ENCODE measurements at places on chromosomes 2 and 18.

GRCh38 chr2:232873909-232874641 lies 4.0 kb downstream of the SNORC start:
- DNase-seq, result no peak

DNA sequence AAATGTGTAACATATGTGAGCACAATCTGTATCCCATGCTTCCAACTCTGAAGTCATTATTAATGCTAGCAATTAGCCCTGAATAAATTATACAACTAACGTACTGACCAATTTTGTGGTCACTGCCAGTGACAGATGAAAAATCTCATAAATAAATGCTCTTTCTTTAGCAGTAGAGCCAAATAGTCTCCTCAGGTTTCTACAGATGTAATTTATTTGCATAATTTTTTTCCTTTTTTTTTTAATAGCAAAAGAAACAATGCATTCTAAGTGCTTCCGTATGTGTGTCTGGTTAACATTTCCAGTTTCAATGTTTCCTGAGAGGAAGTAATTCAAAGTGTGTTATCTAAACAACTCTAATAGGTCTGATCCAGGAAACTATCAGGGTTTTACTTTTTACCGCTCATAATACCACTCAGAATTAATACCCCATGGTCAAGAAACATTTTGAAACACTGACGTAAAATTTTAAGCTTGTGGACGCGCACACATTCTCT lies 108.4 kb downstream of the MEP1B start:
- no peak for DNase-seq

GRCh38 chr2:207746131-207746530 lies 23.6 kb downstream of the FZD5 start:
- peak; percentile 74 for DNase-seq

DNA sequence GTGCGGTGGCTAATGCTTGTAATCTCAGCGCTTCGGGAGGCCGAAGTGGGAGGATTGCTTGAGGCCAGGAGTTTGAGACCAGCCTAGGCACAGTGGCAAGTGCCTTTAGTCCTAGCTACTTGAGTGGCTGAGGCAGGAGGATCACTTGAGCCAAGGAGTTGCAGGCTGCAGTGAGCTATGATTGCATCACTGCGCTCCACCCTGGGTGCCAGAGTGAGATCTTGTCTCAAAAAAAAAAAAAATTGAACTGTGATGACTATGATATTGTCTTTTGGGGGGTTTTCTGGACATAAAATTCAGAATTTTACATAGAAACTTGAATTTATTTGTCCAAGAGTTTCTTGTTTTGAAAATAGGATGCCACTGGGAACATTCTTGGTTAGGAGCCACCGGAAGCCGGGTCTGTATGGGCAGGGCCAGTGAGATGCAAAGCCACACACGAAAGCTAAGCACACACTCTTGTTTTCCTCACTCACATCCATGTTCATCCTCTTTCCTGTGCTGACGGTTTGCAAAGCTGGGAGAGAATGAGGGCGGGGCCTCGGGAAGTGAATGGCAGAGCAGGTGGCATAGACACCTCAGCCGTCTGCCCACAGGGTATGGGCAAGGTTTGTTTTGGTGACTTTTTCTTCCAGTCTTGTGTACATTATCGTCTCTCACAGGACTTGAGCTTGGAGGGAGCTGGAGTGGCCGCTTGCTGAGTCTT lies 12.6 kb downstream of the AGAP1 start:
- DNase-seq, result no peak

DNA sequence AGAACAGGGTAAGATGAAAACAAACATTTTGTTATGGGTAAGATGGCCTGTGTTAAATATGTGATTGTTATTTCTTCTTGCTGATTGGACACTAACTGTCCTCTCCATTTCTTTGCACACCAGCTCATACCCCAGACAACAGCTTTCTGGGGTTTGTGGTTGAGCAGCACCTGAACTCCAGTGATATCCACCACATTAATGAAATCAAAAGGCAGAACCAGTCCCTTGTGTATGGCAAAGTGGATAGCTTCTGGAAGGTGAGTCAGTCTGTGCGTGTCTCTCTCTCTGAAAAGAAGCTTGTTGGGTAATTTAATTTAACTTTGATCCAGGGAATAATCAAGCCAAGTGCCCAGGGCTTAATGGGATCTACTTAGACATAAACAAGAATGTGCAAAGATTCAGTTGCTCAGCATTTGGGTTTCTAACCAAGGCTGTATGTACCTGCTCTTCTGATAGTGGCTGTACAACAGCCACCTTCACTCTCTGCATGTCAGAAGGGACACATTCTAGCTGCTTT lies 108.3 kb downstream of the MGAT5 start:
- DNase-seq, result no peak

All from mesendoderm (in vitro differentiated cells).